GM06990 (cell line): ENCODE measurements at places on chromosomes 16 and 17.
A peak's percentile ranks its signal among the peaks of the same experiment; 100 is the strongest.

DNA sequence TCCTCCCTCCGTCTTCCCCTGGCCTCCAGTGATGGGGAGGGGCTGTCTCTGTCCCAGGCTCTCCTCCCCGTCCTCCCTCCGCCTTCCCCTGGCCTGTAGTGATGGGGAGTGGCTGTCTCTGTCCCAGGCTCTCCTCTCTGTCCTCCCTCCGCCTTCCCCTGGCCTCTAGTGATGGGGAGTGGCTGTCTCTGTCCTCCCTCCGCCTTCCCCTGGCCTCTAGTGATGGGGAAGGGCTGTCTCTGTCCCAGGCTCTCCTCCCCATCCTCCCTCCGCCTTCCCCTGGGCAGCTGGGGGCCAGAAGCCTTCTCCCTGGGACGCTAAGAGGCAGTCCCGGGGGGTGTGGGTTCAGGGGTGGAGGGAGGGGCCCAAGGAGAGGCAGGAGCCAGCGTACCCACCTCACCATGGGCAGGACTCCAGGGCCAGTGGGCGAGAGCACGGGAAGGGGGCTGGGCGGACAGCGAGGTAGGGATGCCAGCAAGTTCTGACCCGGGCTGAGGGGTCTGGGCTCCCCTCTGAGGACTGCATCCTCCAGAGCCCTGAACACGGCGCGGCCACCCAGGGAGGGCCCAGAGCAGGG lies 14.8 kb downstream of the UTS2R start:
- DNase-seq = no peak

DNA sequence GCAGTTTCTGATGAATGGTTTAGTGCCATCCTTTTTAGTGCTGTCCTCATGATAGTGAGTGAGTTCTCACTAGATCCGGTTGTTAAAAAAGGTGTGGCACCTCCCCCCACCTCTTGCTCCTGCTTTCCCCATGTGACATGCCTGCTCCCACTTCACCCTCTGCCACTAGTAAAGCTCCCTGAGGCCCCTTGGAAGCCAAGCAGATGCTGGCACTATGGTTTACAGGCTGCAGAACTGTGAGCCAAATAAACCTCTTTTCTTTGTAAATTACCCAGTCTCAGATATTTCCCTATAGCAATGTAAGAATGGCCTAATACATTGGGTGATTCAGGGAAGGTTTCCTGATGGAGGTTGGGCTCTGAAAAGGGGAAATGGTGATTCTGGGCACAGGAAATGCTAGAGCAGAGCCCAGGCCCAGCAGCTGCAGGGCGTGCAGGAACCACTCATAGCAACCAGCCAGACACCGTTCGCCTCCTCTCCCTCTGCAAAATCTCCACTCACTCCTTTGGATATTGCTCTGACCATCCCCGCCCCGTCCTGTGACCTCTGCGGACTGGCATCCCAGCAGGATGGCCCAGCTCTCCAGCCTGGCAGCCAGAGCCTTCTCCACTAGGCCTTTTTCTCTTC lies 2.6 kb upstream of the ADORA2B start:
- DNase-seq = no peak

- no peak for DNase-seq
These were observed 35.4 kb upstream of the SHISA6 start for GRCh38 chr17:11205659-11206058.

GRCh38 chr17:40551879-40552768 lies 13.1 kb downstream of the CCR7 start:
- no peak for DNase-seq

- no peak for DNase-seq
These were observed at the start of gene PIPOX for GRCh38 chr17:29042679-29043538. PIPOX (plus strand) TSS chr17:29043141; CDS start chr17:29043226, 85 bp downstream.

- DNase-seq = no peak
These were observed 72.1 kb upstream of the TNRC6C start for GRCh38 chr17:77886387-77886728.

DNA sequence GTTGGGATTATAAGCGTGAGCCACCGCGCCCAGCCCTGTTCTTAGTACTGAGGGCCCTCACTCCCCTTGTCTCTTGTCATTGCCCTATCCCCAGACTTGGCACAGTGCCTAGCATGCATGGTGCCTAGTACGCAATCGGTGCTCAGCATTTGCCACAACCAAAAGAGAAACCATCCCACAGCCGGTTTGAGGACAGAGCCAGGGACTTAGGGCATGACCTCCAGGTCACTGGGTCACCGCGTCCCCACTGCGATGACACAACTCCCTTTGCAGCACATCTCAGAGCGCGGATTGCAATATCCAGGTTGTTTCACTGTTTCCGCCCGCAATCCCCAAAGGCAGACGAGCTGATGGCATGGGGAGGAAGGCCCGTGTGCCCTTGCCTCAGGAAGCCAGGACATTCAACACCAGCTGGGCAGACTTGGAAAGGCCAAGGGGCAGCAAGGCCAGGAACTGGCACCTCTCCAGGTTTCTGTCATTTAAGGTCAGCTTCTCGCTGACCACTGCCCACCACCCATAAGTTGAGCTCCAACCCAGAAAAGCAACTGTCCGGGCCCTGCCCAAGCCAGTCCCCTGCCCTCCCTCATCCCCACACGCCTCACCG lies 274.5 kb downstream of the MRTFB start:
- DNase-seq = no peak

- DNase-seq = peak; percentile 40
These were observed at the start of gene PPL for GRCh38 chr16:4936991-4937781. PPL (minus strand) TSS chr16:4937148; CDS start chr16:4937045, 103 bp downstream.

GRCh38 chr16:84827897-84828296 lies 8.1 kb downstream of the CRISPLD2 start:
- DNase-seq = no peak

DNA sequence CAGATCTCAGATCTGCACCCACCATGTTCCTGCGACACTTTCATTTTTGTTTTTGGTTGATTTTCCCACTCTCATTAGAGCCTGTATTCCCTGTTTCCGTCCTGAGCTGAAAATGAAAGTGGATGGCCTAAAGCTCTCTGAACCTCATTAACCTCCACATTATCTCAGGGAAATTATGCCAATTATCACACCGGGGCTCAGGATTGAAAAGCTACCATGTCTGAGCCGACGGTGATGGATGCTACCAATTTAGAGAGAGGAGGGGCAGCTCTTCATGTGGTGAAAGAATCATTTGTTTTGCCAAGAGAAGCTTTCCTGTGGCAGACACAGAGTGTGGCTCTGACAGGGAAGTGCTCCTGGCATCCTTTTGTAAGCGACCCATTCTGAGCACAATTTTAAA lies 410.4 kb upstream of the CDH11 start:
- no peak for DNase-seq

DNA sequence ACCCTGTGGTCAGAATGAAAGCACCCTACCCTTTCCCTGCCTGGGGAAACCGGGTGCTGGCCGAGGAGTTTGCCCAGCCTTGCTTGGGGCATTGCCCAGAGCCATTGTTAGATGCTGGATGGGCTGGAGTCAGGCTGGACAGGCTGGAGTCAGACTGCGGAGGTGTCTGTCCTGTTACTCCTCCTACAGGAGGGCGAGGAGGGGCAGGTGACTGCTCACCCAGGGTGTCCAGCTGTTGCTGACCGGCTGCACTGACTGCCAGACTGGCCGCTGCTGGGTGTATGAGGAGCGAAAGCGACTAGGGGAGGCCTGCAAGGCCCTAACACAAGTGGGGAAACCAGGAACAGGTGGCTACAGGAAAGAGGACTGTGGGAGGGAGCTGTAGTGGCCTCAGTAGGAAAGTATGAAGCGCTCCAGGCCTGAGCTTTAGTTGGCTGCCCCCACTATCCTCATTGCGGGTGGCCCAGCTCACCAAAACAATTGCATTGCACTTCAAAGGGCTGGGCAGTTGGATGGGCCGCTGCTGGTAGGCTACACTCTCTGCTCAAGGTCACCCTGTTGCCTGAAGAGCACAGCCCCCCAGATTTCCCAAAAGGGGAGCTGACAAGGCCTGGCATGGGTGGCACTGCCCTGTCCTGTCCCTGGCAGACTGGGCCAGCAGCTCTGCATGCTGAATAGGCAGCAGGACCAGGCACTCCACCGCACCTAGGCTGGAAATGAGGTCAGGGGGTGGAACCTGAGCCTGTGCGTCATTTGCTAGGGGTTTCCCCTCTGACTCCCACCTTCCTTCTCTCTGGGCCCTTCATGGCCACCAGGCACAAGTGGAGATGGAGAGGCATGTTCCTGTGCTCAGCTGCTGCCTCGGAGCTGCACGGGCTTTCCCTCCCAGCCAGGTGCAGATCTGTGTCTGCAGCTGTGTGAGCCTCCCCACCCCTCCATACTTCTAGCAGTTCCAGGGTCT lies 18.4 kb downstream of the LDHD start:
- no peak for DNase-seq

DNA sequence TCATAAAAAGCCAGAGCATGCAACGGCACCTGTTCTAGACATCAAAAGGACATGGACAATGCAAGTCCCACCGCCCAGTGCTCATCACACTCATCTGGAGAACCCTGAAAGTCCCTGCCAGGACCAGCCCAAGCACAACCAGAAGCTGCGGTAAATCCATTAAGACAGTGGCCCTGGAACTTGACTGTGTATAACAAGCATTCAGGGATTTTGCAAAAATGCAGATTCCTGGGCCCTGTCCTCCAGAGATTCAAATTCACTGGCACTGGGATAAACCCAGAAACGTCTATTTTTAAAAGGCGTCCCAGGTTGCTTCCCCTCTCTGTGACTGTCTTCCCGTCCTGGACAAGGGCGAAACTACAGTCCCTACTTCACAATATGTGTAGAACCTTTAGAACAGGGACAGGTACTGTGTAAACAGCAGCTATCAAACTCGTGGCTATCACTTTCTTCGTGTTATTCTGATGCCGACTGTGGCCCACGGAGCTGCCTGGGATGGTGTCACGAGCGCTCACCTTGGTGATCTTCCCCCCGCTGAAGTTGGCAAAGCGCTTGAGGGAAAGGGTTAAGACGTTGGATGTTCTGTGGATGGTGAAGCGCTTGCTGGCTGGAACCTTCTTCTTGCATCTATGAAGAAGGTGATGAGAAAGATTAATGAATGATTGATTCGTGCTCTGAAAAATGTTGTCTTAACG lies 22.3 kb downstream of the USP36 start:
- DNase-seq = no peak

DNA sequence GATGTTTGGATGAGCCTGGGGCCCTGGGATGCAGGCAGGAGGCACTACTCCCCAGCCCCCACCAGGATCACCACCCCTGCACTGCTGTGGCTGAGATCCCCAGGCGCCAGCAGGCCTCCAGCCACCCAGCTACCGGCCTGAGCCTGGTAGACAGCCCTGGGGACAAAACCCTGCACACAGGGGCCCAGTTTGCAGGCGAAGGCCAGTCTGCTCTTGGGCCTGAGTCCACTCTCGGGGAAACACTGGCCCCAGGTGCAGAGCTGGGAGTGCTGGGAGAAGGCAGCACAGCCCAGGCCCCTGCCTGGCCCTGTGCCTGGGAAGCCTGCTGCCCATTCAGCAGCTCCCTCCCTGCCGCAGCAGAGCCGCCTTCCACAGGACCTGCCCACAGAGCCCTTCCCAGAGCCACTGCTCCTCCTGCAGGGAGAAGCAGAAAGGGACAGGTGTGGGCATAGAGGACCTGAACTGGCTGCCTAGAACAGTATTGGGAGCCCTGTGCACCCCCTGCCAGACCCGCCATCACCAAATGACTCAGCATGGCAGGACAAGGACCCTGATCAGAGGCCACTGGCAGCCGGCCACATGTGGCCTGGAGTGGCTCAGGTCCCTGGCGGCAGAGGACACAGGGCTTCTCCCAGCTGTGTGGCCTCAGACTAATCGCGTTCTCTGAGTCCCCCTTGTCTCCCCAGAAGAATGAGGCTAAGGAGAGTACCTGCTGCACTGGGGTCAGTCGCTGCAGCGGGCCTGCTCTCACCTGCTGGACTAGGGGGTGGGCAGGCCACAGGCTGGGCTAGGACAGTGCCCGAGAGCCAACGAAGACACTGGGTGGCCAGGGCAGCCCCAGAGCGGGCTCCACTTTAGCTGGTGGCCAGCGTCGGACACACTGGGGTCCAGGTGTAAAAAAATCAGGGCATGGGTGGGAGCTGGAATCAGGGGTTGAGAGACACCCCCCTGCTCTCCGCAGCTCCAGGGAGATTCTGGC lies 10.7 kb downstream of the MSRB1 start:
- no peak for DNase-seq

DNA sequence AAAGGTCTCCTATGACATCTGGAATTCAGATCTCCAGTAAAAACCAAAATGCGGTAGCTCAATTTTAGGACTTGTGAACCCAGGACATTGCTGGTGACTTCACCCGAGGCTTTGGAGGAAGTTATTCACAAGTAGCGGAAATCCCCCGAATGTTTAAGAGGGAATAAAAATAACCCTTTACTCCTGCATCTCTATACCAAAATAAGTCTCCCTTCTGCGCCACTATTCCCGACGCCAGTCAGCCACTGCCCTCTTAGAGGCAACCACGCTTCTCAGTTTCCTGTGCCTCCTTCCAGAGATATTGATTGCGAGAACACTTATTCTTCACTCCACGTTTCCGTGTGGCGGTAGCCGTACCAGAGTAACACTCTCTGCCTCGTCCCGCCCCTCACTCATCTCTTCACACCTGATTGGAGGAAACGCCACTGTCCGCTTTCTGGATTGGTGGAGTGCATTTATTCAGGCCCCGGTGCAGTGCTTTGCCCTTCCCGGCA lies 27.4 kb downstream of the EMP2 start:
- peak; percentile 71 for DNase-seq

DNA sequence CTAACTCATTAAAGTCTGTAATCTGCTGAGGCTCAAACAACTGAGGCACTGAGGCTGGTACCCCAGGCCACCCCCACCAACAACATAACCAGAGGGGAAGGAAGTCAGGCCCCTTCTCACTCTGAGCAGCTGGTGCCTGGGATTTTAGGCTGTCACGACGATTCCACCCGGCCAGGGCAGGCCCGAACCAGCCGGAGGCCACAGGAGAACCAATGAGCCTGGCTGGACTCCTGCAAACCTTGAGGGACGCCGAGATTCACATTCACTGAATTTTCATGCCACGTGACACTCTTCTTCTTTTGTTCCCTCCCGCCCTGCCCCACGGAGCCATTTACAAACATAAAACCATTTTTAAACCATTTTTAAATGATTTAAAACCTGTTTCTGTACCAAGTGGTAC lies 48.1 kb downstream of the RPH3AL start:
- DNase-seq = no peak

DNA sequence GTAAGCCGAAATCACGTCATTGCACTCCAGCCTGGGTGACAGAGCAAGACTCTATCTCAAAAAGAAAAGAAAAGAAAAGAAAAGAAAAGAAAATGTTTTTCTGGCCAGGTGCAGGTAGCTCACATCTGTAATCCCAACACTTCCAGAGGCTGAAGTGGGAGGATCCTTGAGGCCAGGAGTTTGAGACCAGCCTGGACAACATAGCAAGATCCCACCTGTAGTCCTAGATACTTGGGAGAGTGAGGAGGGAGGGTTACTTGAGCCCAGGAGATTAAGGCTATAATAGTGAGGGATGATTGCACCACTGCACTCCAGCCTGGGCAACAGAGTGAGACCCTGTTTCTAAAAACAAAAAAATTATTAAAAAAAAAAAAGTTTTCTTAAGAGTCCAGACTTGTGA lies 2.5 kb upstream of the ATP5MC1 start:
- no peak for DNase-seq

DNA sequence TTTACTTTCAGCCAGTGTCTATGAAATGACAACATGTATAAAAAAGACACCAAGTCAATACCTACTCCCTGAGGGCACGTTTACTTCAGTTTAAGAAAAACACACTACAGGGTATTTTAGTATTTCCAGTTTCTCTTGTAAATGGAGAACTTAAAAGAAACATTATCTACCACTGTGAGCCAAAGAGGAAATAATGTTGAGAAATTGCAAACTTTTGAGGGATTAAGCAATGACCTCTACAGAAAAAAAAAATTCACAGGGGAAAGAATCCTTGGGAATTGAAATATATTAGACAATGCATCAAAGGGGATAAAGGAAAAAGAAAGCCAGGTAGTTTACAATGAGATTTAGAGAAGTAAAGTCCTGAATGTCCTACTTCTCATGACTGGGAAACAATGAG lies 126.0 kb downstream of the KCNJ2 start:
- no peak for DNase-seq

GRCh38 chr17:12850996-12851395 lies 61.7 kb downstream of the ARHGAP44 start:
- DNase-seq = no peak
